ENCODE measurements at places on chromosomes 13 and 19. TPM values are rescaled to one million over a fixed set of nuclear protein-coding genes. Genes with fewer than 3 reads are reported as not detected.
A peak's percentile ranks its signal among the peaks of the same experiment; 100 is the strongest.

GRCh38 chr13:113770937-113771336, 11.9 kb downstream of the TMEM255B start:
- no peak for DNase-seq

- DNase-seq = no peak
Measured at GRCh38 chr19:15962319-15962718, 13.5 kb downstream of the OR10H4 start.

DNA sequence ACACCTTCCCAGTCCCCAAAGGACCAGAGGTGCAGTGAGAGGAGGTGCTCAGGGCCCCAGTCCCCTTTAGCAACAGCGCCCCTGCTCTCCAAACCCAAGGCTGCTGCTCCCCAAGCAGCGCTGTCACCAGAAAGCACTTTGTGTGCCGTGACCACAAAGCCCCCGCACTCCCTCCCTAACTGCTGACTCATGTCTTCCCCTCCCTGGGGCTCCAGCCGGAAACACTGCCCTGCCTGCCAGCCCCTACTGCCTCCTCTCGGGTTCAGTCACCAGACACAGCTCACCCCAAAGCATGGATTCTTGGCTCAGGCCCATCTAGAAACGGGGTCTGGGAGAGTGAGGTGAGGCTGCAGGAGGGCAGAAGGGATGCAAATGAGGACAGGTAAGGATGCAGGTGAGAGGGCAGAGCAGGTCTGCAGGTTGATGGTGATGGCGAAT, 4.9 kb upstream of the TNFSF14 start:
- no peak for DNase-seq

GRCh38 chr19:19613506-19613905, 5.0 kb downstream of the PBX4 start:
- no peak for DNase-seq

The IGFL4 gene
- 1.1 TPM for polyA plus RNA-seq

The FOXA3 gene
- 0.11 TPM for polyA plus RNA-seq

- no peak for DNase-seq
Measured at GRCh38 chr19:11286312-11286974, 9.5 kb upstream of the TSPAN16 start.

GRCh38 chr13:43246382-43246781, 223.0 kb downstream of the DNAJC15 start:
- DNase-seq = no peak

The SLITRK5 gene
- polyA plus RNA-seq = 1.9 TPM

GRCh38 chr19:14054721-14055120, 7.2 kb downstream of the PALM3 start:
- no peak for DNase-seq

GRCh38 chr19:48481846-48482639, 12.9 kb downstream of the CYTH2 start:
- no peak for DNase-seq

- DNase-seq = peak; percentile 16
Measured at GRCh38 chr19:42032431-42032830, 37.6 kb downstream of the GRIK5 start.

- peak; percentile 11 for DNase-seq
Measured at GRCh38 chr13:46797501-46798237, 708 bp upstream of the ESD start.

The NLRP4 gene
- not detected for polyA plus RNA-seq

- DNase-seq = no peak
Measured at GRCh38 chr13:102680842-102681740, 13.8 kb downstream of the METTL21C start.

DNA sequence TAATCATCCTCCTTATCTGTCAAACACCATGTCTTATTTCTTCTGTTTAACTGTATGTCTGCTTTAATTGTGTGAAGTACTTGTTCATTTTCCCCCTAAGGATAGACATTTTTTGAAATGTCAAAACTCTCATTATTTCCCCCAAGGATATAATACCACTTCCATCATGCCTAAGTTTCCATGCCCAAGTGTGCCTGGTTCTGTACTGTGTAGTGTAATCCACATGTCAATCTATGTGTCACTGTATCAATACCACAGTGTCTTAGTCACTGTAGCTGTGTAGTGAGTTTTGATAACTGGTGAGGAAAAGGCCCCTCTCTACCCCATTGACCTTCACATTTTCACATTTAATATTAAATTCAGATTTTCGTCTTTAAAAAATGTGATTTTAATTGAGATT, 1265.5 kb downstream of the PCDH9 start:
- no peak for DNase-seq

The CD79A gene
- 0.62 TPM for polyA plus RNA-seq

The MBD3L1 gene
- not detected for polyA plus RNA-seq

- DNase-seq = no peak
Measured at GRCh38 chr13:51995677-51996551, 15.3 kb downstream of the ATP7B start.

DNA sequence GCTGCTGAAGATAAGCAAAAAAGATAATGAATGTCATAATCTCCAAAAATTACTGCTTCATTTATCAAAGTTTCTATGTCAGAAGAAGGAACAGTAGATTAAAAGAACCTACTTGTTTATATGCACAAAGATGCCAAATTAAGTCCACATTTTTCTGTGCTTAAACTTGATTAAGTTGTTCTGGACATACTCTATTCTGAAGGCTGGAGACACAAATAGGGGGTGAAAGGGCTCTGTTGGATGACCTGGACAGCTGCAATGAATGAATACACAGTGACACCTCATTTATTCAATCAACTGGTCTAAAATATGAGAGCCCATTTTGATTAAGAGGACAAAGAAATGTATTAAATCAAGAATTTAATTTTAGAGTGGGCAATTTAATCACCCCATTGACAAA, 276.3 kb upstream of the PCDH9 start:
- no peak for DNase-seq

The LILRA1 gene
- polyA plus RNA-seq = 0.60 TPM

GRCh38 chr19:4744451-4745174, 21.0 kb upstream of the DPP9 start:
- DNase-seq = no peak

DNA sequence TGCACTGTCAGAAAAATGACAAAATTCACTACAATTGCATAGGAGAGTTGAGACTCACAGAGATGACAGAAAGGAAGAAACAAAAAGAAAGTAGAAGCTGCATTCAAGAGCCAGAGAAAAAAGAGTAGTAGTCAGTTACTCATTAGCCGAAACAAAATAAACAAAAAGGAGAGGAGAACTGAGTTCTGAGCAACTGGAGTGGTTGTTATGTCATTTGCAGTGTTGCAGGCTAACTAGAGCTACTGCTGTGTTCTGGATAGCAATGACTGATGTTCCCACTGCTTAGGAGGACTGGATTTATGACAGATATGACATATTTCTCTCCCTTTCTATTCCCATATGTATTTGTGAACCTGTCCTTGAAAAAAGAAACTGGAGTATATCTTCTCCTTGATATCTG, 482.6 kb downstream of the RFC3 start:
- no peak for DNase-seq

DNA sequence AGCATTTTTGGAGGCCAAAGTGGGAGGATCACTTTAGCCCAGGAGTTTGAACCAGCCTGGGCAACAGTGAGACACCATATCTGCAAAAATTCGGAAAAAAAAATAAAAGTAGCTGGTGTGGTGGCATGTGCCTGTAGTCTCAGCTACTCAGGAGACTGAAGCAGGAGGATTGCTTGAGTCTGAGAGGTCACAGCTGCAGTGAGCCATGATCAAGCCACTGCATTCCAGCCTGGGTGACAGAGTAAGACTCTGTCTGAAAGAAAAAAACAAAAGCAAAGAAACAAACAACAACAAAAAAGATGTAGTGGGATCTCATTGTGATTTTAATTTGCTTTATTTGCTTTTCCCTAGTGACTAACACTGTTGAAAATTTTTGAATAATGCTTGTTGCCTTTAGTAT, 394.7 kb upstream of the KLHL1 start:
- DNase-seq = no peak

- DNase-seq = no peak
Measured at GRCh38 chr19:1653300-1653628, 849 bp upstream of the TCF3 start.

DNA sequence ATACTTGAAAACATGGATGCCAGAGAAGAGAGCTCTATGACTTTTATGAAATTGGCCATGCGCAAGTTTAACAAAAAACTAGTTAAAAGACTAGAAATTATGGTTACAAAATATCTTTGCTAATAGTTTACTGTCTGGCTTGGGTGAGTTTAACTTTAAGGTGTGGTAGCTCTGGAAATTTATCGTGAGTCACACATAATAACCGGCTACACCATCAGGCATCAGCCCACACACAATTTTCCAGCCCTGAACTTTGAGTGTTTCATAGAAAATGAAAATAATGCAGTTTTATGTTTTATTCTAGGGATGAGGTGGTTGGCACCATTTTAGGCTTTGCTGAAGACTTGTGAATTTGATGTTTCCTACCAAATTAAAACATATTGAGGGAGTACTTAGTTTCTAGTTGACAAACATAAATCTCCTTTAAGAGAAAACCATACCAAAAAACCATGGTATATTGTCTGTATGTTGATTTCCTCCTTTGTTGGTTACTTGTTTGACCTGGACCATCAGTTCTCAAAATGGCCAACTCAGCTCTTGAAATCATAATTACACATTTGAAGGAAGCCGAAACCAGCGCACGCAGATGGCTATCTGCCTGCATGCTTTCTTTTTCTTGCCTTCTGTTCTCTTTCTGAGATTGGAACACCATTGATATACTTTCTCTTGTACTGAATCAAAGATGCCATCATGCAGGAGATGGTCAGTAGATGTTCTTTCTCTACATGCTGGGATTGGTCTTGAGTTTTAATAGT, 125.1 kb downstream of the AKAP11 start:
- no peak for DNase-seq

DNA sequence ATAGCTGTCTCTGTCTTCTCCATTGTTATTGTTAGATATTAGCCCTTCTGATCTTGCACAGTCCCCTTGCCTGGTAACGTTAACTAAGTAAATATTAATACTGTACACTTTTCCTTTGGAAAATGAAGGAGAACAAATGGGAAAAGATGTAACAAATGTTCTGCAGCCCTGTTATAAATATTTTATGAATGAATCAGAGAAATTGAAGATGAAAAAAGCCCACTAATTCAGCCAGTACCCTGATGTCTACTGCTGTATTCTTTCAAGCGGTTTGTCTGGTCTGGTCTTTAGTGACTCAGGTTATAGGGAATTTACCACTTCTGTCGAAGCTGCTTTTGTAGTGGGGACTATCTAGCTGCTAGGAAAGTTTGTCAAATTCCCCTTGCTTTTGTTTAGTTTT, 121.0 kb downstream of the COG6 start:
- no peak for DNase-seq

Measured in left renal pelvis (tissue), 4 donors.